Left lung (tissue), 14 donors: ENCODE measurements at places on chromosomes 7 and 10. TPM values are rescaled to one million over a fixed set of nuclear protein-coding genes. Genes with fewer than 3 reads are reported as not detected.

DNA sequence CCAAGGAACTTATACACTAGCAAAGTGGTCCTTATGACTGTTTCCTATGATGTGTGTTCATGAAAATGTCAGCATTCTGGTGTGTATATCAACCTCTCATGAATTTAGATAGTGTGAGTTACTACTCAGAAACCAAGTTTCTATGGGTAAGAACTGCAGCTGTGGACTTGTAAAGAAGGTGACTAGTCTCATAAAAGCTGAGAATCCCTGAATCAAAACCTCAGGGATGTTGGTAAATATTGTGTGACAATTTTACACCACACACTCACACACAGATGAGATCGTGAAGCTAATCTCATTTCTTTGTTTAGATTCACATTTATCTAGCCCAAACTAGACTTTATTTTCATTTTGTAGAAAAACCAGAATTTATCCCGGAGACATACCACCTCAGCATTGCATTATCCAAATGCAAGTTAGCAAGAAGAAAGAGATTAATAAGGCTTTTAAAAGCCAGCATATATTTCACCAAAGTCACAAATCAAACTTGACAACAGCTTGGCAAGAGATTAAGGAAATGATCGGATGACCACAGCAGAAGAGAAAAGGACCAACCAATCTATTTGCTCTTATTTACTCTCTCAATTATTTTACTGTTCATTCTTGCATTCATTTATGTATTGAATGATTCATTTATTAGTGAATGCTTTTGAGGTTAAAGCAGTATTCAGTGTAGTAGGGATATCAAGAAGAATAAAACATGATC lies 92.9 kb downstream of the PLXDC2 start:
- H3K4me3 ChIP-seq: no peak overlapping the region
- no peaks in the 10 kb centered on the region for H3K36me3 ChIP-seq
- H3K27ac ChIP-seq: no peak overlapping the region
- no peaks in the 10 kb centered on the region for H3K27me3 ChIP-seq
- no peaks in the 10 kb centered on the region for H3K4me1 ChIP-seq

GRCh38 chr7:95240921-95241320 lies 83.4 kb downstream of the PON1 start:
- H3K36me3 ChIP-seq: no peaks in the 10 kb centered on the region
- H3K27ac ChIP-seq: no peak overlapping the region
- H3K4me1 ChIP-seq: no peaks in the 10 kb centered on the region
- no peak for DNase-seq
- no peak overlapping the region for H3K4me3 ChIP-seq

DNA sequence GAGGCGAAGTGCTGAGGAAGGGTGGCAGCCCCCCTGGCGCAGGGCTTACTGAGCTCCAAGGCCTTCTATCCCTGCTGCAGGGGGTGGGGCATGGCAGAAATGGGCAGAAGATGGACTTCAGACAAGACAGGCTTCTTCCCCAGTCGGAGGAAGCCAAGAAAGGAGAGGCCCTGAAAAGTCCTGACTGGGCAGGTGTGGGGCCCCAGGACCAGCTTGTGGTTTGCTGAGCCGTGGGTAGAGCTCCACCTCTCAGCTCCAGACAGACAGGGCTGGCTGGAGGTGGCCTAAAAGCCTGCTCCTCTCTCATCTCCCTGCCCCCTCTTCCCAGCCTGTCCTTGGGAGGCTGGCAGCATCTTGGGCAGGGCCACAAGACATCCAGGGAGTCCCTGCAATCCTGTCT lies 67.7 kb downstream of the C10orf105 start:
- H3K36me3 ChIP-seq: no peaks in the 10 kb centered on the region
- H3K4me1 ChIP-seq: peaks cover 4% of the 10 kb centered on the region
- H3K4me3 ChIP-seq: no peak overlapping the region
- H3K27ac ChIP-seq: no peak overlapping the region

DNA sequence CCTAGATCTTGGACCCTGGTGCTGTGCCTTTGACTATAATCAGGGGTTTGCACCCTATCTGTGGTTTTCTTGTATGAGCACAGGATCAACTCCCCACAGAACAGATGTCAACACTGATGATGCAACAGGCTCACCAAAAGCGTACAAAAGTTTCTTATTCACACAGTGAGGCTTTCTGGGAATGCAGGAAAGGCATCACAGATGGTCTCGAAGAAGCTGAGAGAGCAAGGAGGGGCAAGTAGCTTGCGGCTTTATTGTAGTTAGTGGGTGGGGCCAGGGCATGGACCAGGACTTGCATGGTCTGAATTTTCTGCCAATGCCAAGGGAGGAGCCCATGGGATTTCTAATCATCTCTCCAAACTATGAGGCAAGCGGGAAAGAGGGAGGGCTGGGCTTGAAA lies 46.2 kb downstream of the SEC61G start:
- H3K27me3 ChIP-seq: no peaks in the 10 kb centered on the region
- DNase-seq: no peak
- H3K36me3 ChIP-seq: no peaks in the 10 kb centered on the region
- H3K4me3 ChIP-seq: no peak overlapping the region
- H3K4me1 ChIP-seq: no peaks in the 10 kb centered on the region

- no peaks in the 10 kb centered on the region for H3K36me3 ChIP-seq
- no peak overlapping the region for H3K4me3 ChIP-seq
- peak; percentile 10 for DNase-seq
- H3K27me3 ChIP-seq: no peaks in the 10 kb centered on the region
- no peaks in the 10 kb centered on the region for H3K4me1 ChIP-seq
Measured at GRCh38 chr10:50506861-50507573, 116.7 kb downstream of the SGMS1 start.

GRCh38 chr10:792083-792791 lies 102.8 kb upstream of the DIP2C start:
- no peaks in the 10 kb centered on the region for H3K4me1 ChIP-seq
- no peak for DNase-seq
- no peak overlapping the region for H3K4me3 ChIP-seq
- no peaks in the 10 kb centered on the region for H3K27me3 ChIP-seq
- no peak overlapping the region for H3K27ac ChIP-seq

GRCh38 chr7:34059136-34059828 lies 153.9 kb downstream of the BMPER start:
- no peaks in the 10 kb centered on the region for H3K36me3 ChIP-seq
- no peaks in the 10 kb centered on the region for H3K4me1 ChIP-seq
- H3K27me3 ChIP-seq: no peaks in the 10 kb centered on the region
- no peak overlapping the region for H3K4me3 ChIP-seq
- no peak for DNase-seq
- peak overlapping the region; percentile 13 for H3K27ac ChIP-seq

DNA sequence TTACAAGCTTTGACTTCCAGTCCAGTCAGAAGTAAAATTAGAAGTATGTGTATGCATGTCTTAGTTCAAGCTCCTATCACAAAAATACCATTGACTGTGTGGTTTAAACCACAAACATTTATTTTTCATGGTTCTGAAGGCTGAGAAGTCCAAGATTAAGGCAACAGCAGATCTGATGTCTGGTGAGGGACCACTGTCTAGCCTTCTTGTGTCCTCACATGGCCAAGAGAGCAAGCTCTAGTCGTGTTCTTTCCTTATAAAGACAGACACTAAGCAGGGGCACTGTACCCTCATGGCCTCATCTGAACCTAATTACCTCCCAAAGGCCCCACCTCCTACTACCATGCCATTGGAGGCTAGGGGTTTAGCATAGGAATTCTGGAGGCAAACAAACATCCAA lies 41.3 kb upstream of the ARL4A start:
- H3K27me3 ChIP-seq: no peaks in the 10 kb centered on the region
- H3K27ac ChIP-seq: no peak overlapping the region
- DNase-seq: no peak
- H3K4me1 ChIP-seq: no peaks in the 10 kb centered on the region
- no peak overlapping the region for H3K4me3 ChIP-seq
- no peaks in the 10 kb centered on the region for H3K36me3 ChIP-seq

The NXPH1 gene
- total RNA-seq: not detected

The CEP41 gene
- 12.4 TPM for total RNA-seq

The TSPAN12 gene
- 25.7 TPM for total RNA-seq

DNA sequence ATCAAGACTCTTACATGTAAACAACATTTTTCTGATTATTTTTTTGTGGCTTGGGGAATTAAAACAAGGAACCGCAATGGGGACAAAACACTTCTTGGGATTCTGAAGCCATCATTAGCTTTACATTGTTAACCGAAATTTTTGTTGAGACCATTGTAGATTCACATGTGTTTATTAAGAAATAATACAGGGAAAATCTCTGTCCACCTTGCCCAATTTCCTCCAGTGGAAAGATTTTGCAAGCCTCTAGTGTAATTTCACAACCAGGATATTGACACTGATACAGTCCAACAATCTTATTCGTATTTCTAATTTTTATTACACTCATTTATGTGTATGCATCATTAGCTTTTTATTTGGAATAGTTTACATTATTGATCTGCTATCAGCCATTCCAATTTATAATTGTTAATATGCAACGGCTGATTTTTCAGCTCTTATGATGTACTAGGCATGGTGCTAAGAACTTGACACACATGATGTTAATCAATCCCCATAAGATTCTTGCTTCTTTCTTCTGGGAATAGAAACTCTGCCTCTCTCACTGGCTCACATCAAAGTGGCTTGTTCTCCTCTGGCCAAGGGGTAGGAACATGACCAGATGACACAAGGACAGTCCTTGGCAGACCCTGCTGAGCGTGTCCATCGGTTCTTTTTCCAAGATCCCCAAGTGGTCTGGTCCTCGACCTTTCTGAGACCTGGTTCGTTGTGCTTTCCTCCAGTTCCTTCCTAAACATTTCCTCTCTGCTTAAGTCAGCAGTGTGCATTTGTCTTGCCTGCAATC lies 137.6 kb downstream of the ADAM12 start:
- H3K27me3 ChIP-seq: no peaks in the 10 kb centered on the region
- peak; percentile 30 for DNase-seq
- H3K27ac ChIP-seq: no peak overlapping the region
- no peaks in the 10 kb centered on the region for H3K4me1 ChIP-seq

GRCh38 chr7:133303931-133304330 lies 51.1 kb downstream of the EXOC4 start:
- no peaks in the 10 kb centered on the region for H3K36me3 ChIP-seq
- H3K27me3 ChIP-seq: no peaks in the 10 kb centered on the region
- H3K4me3 ChIP-seq: no peak overlapping the region
- H3K4me1 ChIP-seq: peaks cover 6% of the 10 kb centered on the region
- no peak overlapping the region for H3K27ac ChIP-seq

The SLC16A9 gene
- total RNA-seq: 2.0 TPM

DNA sequence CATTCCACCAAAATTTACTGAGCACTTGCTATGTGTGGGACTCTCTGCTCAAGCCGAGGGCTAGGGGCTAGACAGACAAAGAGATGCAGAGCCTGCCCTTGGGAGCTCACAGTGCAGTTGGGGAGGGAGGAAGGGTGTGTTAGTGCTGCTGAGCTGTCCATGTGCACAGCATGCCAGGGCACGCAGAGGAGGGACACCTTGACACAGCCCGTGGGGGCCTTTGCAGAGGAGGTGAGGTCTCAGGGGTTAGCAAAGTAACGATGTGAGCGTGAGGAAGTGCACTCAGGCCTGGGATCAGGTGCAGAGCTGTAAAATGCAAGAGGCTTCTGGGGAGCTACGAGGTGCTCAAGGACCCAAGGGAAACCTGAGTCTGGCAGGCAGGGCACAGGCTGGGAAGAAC lies 16.3 kb downstream of the PRKCQ start:
- no peaks in the 10 kb centered on the region for H3K4me1 ChIP-seq
- H3K4me3 ChIP-seq: no peak overlapping the region
- H3K27ac ChIP-seq: no peak overlapping the region

The TSPAN13 gene
- total RNA-seq: 266 TPM

The HECTD2 gene
- 9.9 TPM for total RNA-seq

DNA sequence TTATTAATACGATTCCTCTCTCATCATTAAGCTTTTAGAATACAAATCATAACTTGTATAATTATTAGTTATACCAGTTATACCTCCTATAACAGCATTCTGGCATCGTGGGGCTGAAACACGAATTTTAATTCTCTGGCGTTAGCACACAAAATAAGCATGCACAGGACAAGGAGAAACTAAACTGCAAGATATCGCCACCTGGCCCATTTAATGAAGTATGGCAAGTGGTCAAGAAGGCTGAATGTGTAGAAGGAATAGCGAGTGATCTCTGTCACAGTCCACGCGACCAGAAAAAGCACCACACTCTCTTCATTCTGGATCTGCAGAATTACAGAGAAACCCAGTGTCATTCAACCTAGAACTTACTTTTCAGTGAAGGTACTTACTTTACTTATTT lies 18.1 kb downstream of the HACD1 start:
- no peak overlapping the region for H3K4me3 ChIP-seq
- no peaks in the 10 kb centered on the region for H3K27me3 ChIP-seq
- no peak for DNase-seq

The OR9A2 gene
- total RNA-seq: not detected

The GOLGA7B gene
- total RNA-seq: 0.68 TPM

The TRA2A gene
- total RNA-seq: 68.1 TPM

DNA sequence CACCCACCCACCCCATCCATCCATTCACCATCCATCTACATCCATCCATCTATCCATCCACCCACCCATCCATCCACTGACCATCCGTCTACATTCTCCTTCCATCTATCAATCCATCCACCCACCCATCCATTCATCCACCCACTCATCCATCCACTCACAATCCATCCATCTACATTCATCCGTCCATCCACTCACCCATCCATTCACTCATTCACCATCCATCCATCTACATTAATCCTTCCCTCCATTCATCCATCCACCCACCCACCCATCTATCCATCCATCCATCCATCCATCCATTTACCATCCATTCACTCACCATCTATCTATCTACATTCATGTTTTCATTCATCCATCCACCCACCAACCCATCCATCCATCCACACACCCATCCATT lies 292.5 kb downstream of the ADARB2 start:
- H3K4me1 ChIP-seq: no peaks in the 10 kb centered on the region
- H3K4me3 ChIP-seq: no peak overlapping the region
- no peak overlapping the region for H3K27ac ChIP-seq
- no peaks in the 10 kb centered on the region for H3K36me3 ChIP-seq
- H3K27me3 ChIP-seq: no peaks in the 10 kb centered on the region

DNA sequence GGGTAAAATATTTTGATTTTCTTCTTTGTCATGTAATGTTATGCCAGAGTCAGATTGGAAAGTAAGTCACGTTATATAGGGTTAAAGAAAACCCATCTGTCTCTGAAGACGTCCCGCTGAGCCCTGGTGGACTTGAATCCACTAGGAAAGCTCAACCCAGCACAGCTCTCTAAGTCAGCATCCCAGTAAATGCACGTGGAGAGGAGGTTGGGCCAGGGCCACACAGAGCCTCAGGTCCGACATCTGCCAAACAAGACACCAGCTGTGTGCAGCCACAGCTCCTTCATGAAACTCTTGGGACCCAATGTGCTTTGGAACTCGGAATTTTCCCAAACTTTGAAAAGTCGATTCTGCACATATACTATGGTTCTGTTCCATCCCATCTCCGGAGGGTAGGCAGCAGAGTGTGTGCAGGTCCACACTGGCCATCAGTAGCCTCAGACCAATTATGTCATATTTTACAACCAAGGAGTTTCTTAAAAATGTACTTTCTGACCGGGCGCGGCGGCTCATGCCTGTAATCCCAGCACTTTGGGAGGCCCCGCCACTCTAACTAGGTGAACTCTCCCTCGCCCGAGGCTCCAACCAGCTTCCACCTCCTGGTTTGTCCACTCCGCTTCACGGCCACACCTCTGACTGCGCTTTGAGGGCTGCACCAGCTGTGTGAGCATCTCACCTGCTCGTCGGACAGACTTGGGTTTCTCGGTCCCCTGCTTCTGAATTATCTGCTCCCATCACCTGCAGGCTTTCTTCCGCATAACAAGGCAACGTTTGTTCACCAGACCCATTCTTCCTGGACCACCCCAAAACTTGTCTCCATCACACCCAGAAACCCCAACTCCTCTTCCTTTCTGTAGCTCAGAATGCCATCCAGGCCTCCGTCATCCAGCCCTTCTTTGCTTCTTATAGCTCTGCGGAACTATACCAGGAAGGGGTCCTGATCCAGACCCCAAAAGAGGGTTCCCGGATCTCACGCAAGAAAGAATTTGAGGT lies 29.7 kb upstream of the DNAJB6 start:
- DNase-seq: peak; percentile 60
- no peak overlapping the region for H3K27ac ChIP-seq
- H3K4me3 ChIP-seq: no peak overlapping the region
- H3K36me3 ChIP-seq: no peaks in the 10 kb centered on the region
- no peaks in the 10 kb centered on the region for H3K27me3 ChIP-seq
